ENCODE measurements at places on chromosomes 6 and 20. TPM values are rescaled to one million over a fixed set of nuclear protein-coding genes. Genes with fewer than 3 reads are reported as not detected.

GRIK2 gene
- total RNA-seq = 8.9 TPM

ZSWIM1 gene
- 4.0 TPM for total RNA-seq

DCDC2 gene
- not detected for total RNA-seq

UNC5CL gene
- total RNA-seq = 0.74 TPM

SYNE1 gene
- total RNA-seq = 133 TPM

TRIM40 gene
- not detected for total RNA-seq

LPIN3 gene
- total RNA-seq = 3.4 TPM

RBCK1 gene
- total RNA-seq = 75.3 TPM

CALHM5 gene
- total RNA-seq = 6.8 TPM

SAMD10 gene
- 0.16 TPM for total RNA-seq

PI16 gene
- 1.5 TPM for total RNA-seq

PLTP gene
- total RNA-seq = 66.9 TPM

C6orf15 gene
- not detected for total RNA-seq

FAM83D gene
- total RNA-seq = 16.7 TPM

HLA-DRA gene
- 0.45 TPM for total RNA-seq

TBXT gene
- not detected for total RNA-seq

CDSN gene
- total RNA-seq = not detected

CRISP3 gene
- not detected for total RNA-seq

STXBP5 gene
- total RNA-seq = 65.2 TPM

DDX27 gene
- total RNA-seq = 42.8 TPM

PSORS1C1 gene
- 7.0 TPM for total RNA-seq

KIF13A gene
- 86.8 TPM for total RNA-seq

CCN5 gene
- total RNA-seq = 266 TPM

SMIM8 gene
- total RNA-seq = 5.4 TPM

RBM38 gene
- total RNA-seq = 6.1 TPM

RPRD1B gene
- 36.0 TPM for total RNA-seq

ARHGAP40 gene
- not detected for total RNA-seq

C20orf204 gene
- 1.6 TPM for total RNA-seq

OR12D3 gene
- not detected for total RNA-seq

BMP6 gene
- total RNA-seq = 1.3 TPM

OR2J3 gene
- total RNA-seq = not detected

Measured in fibroblast of the aortic adventitia (primary cell).